Type B pancreatic cell (in vitro differentiated cells): ENCODE measurements at places on chromosomes 11 and 22. TPM values are rescaled to one million over a fixed set of nuclear protein-coding genes. Genes with fewer than 3 reads are reported as not detected.

GRCh38 chr22:37880668-37881440, 25.2 kb upstream of the MICALL1 start:
- DNase-seq = no peak
- H3K27me3 ChIP-seq = no peaks in the 10 kb centered on the region
- no peak overlapping the region for H3K27ac ChIP-seq
- peaks cover 29% of the 10 kb centered on the region for H3K36me3 ChIP-seq
- no peak overlapping the region for H3K4me3 ChIP-seq

GRCh38 chr11:26112264-26112663, 219.7 kb upstream of the ANO3 start:
- no peak overlapping the region for H3K27ac ChIP-seq
- no peaks in the 10 kb centered on the region for H3K36me3 ChIP-seq
- no peak overlapping the region for H3K4me3 ChIP-seq
- no peak for DNase-seq
- H3K27me3 ChIP-seq = no peaks in the 10 kb centered on the region
- peaks cover 6% of the 10 kb centered on the region for H3K4me1 ChIP-seq

GRCh38 chr22:38944653-38945052, 12.8 kb upstream of the APOBEC3A start:
- no peak overlapping the region for H3K4me3 ChIP-seq
- no peaks in the 10 kb centered on the region for H3K36me3 ChIP-seq
- peaks cover 24% of the 10 kb centered on the region for H3K4me1 ChIP-seq
- peak overlapping the region; percentile 95 for H3K27ac ChIP-seq

The ZNF215 gene
- total RNA-seq = 3.2 and 4.6 TPM in 2 replicates

GRCh38 chr22:49372111-49372529, 455.6 kb downstream of the BRD1 start:
- no peaks in the 10 kb centered on the region for H3K4me1 ChIP-seq
- H3K36me3 ChIP-seq = no peaks in the 10 kb centered on the region
- H3K27me3 ChIP-seq = peaks cover 9% of the 10 kb centered on the region
- no peak overlapping the region for H3K27ac ChIP-seq

DNA sequence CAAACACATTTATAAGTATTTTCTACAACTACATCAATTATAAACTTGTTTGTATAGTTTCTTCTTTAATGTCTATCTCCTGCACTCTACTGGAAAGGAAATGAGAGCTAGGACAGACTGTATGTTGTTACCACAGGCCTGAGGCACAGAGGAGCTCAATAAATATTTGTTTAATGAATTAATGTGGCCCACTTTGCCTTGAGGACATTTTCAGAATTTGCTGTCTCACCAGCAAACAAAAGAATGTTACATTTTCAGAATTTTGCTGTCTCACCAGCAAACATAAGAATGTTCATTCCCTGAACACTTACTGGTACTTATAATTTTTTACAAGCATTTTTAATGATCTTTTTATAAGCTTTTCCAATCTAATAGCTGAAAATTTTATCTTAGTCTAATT, 41.9 kb upstream of the WNT7B start:
- H3K36me3 ChIP-seq = no peaks in the 10 kb centered on the region
- H3K27me3 ChIP-seq = peaks cover 12% of the 10 kb centered on the region
- H3K4me3 ChIP-seq = no peak overlapping the region
- peaks cover 5% of the 10 kb centered on the region for H3K4me1 ChIP-seq

DNA sequence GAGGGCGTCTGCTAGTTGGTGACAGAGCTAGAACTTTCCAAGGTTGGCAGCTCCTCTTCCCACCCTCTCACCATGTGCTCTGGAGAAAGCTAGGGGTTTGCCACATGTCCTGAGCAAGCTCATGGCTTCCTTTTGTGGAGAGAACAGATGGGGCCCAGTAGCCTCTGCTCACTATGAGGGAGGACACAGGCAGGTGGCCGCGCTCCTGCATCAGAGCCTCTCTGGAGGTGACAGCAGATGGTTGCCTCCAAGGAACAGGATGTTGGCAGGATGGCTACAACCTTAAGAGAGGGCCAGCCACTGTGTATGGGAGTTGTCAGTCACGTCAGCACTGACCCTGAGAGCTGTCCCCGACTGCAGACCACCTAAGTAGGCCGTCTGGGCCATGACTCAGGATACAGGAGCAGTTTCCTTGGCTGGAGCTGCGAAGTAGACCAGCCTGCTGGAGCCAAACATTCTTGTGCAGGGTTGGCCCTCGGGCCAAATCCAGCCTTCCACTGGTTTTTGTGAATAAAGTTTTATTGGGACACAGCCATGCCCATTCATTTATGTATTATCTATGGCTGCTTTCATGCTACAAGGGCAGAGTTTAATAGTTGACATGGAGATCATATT, 28.0 kb downstream of the SGSM1 start:
- peaks cover 17% of the 10 kb centered on the region for H3K4me1 ChIP-seq
- H3K36me3 ChIP-seq = peaks cover 4% of the 10 kb centered on the region
- no peak overlapping the region for H3K27ac ChIP-seq
- no peak for DNase-seq

The PTPN5 gene
- total RNA-seq = 0.48 and 1.7 TPM in 2 replicates

- no peaks in the 10 kb centered on the region for H3K4me1 ChIP-seq
- no peak overlapping the region for H3K27ac ChIP-seq
- H3K4me3 ChIP-seq = no peak overlapping the region
- DNase-seq = no peak
Measured at GRCh38 chr11:97614606-97615005, 1224.8 kb downstream of the JRKL start.

GRCh38 chr11:33540946-33541915, 159.4 kb downstream of the C11orf91 start:
- H3K4me3 ChIP-seq = no peak overlapping the region

- peak overlapping the region; percentile 36 for H3K27ac ChIP-seq
- no peak overlapping the region for H3K4me3 ChIP-seq
- no peak for DNase-seq
- no peaks in the 10 kb centered on the region for H3K27me3 ChIP-seq
Measured at GRCh38 chr11:61091373-61092279, 10.7 kb upstream of the CD5 start.

The POTEH gene
- total RNA-seq = not detected in 2 replicates

GRCh38 chr11:14499178-14499559, 442 bp downstream of the COPB1 start:
- no peak for DNase-seq
- H3K27me3 ChIP-seq = no peaks in the 10 kb centered on the region
- H3K4me1 ChIP-seq = peaks cover 19% of the 10 kb centered on the region

DNA sequence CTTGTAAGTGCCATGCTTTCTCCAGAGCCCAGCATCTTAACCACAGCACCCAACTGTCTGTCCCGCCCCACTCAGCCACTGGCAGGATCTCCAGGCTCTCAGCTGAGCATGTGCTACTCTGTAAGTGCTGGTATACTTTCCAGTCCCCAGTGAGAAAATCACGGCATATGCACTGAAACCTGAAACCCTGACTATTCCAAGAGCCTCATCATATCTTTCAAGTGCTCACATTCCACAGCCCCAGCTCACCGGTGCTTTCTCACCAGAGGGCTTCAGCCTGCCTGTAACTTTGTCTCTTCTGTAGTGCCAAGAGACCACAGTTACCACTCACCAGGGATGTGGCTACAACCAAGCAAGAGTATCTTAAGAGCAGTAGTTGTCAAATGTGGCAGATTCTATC, 24.4 kb upstream of the PAMR1 start:
- H3K27me3 ChIP-seq = no peaks in the 10 kb centered on the region
- no peak for DNase-seq
- H3K4me3 ChIP-seq = no peak overlapping the region
- H3K4me1 ChIP-seq = peaks cover 51% of the 10 kb centered on the region
- H3K27ac ChIP-seq = no peak overlapping the region

The HEPHL1 gene
- 0.05 TPM in 1 of 2 replicates, not detected in the other for total RNA-seq

GRCh38 chr22:30054764-30055069, 25.5 kb upstream of the HORMAD2 start:
- DNase-seq = no peak
- H3K4me1 ChIP-seq = peaks cover 8% of the 10 kb centered on the region
- H3K36me3 ChIP-seq = no peaks in the 10 kb centered on the region
- no peaks in the 10 kb centered on the region for H3K27me3 ChIP-seq
- no peak overlapping the region for H3K4me3 ChIP-seq

The SESN3 gene
- total RNA-seq = 58.2 and 107 TPM in 2 replicates

DNA sequence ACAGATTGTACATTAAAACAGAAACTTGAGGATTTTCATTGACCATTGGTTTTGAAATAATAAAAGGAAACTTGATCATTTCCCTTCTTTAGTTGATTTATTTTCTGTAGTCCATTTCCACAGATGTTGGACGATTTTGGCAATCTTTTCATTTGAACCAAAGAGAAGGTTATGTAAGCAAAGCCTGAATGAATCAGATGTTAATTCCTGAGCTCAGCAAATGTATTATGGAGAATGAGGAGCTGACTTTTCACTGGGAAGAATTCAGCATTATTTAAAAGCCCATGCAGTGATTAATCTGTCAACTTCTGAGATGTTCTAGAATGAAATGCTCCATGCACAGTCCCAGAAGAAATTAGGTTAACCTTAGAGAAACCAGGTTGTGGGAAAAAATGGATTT, 29.0 kb downstream of the ELMOD1 start:
- H3K4me1 ChIP-seq = no peaks in the 10 kb centered on the region
- H3K36me3 ChIP-seq = no peaks in the 10 kb centered on the region
- H3K27ac ChIP-seq = no peak overlapping the region
- H3K27me3 ChIP-seq = no peaks in the 10 kb centered on the region

DNA sequence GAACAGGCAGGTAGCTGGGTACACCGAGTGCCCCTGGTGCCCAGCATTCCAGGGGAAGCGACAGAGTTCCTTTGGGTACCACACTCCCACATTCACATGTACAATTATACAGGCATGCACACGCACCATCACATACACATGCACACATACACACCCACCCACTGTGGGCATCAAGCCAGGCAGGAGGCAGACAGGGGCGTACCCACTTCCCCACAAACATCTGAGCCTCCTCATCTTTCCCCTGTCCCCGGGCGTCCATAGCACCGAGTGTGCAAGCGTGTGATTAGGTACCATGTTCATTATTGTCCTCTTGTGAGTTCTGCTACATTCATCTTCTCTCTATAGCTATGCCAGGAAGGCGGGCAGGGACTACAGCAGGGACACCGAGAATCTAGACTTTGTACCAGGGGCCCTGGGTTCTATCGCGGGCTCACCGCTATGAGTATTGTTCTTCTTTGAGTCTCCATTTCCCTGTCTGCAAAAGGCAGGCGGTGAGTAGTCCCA, 2.1 kb upstream of the CARD10 start:
- H3K4me3 ChIP-seq = peak overlapping the region; percentile 57
- DNase-seq = no peak
- no peak overlapping the region for H3K27ac ChIP-seq
- H3K36me3 ChIP-seq = no peaks in the 10 kb centered on the region
- peaks cover 38% of the 10 kb centered on the region for H3K27me3 ChIP-seq

- peaks cover 18% of the 10 kb centered on the region for H3K4me1 ChIP-seq
- no peak for DNase-seq
- H3K27ac ChIP-seq = peak overlapping the region; percentile 98
Measured at GRCh38 chr22:27719535-27720227, 81.9 kb downstream of the MN1 start.

DNA sequence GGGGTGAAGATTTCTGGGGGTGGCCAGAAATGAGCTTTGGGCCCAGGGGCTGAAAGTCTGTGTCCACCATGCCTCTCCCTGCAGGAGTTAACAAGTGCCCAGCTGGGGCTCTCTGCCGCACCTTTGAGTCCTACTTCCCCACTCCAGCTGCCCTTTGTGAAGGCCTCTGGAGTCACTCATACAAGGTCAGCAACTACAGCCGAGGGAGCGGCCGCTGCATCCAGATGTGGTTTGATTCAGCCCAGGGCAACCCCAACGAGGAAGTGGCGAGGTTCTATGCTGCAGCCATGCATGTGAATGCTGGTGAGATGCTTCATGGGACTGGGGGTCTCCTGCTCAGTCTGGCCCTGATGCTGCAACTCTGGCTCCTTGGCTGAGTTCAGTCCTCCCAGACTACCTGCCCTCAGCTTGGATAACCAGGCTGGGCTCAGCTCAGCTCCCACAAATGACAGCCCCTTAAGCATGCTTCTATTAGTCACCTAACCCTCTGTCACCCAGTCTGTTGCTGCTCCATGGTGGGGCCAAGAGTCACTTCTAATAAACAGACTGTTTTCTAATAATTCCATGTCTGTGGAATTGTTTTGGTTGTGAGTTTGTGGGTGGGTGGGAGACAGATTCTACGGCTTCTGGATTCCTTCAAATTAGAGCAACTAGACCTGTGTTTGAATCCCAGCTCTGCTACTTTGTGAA, 3.0 kb upstream of the INPPL1 start:
- no peaks in the 10 kb centered on the region for H3K36me3 ChIP-seq
- no peak overlapping the region for H3K4me3 ChIP-seq
- peak; percentile 49 for DNase-seq
- H3K27ac ChIP-seq = no peak overlapping the region

DNA sequence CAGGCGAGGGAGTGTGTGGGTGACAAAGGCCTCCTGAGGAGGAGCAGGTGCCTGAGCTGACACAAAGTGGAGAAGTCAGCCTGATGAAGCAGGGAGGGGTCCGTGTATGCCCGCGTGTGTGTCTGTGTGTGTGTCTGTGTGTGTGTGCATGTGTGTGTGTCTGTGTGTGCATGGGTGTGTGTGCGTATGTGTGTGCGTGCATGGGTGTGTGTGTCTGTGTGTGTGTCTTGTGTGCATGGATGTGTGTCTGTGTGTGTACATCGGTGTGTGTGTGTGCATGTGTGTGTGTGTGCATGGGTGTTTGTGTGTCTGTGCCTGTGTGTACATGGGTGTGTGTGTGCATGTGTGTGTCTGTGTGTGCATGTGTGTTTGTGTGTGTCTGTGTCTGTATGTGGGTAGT, 65.6 kb upstream of the EIF3D start:
- no peak overlapping the region for H3K4me3 ChIP-seq
- no peaks in the 10 kb centered on the region for H3K4me1 ChIP-seq
- peaks cover 51% of the 10 kb centered on the region for H3K27me3 ChIP-seq
- no peak for DNase-seq
- no peaks in the 10 kb centered on the region for H3K36me3 ChIP-seq

DNA sequence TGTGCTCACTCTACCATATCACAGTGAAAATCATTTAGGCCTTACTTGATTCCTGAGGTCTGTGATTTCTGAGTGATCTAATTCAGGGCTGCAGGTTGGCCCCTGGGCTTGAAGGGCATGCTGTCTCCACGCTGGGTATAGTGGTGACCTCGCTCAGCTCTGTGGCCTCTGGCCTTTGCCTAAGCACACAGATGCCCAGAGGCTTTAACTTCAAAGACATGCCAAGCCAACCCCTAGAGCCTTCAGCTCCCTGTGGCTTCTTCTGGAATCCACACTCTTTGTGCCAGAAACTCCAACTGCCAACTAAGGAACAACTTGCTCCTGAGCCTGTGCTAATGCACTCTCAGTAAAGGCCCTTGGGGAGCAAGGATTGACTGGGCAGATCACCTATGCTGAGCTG, 232.6 kb upstream of the MPPED2 start:
- H3K27me3 ChIP-seq = no peaks in the 10 kb centered on the region
- H3K4me3 ChIP-seq = no peak overlapping the region
- no peak for DNase-seq
- H3K36me3 ChIP-seq = no peaks in the 10 kb centered on the region
- H3K4me1 ChIP-seq = peaks cover 6% of the 10 kb centered on the region
- no peak overlapping the region for H3K27ac ChIP-seq

The CRYBA4 gene
- 1.0 TPM in 1 of 2 replicates, not detected in the other for total RNA-seq
